ENCODE measurements at places on chromosomes 1 and 21.
A peak's percentile ranks its signal among the peaks of the same experiment; 100 is the strongest.

DNA sequence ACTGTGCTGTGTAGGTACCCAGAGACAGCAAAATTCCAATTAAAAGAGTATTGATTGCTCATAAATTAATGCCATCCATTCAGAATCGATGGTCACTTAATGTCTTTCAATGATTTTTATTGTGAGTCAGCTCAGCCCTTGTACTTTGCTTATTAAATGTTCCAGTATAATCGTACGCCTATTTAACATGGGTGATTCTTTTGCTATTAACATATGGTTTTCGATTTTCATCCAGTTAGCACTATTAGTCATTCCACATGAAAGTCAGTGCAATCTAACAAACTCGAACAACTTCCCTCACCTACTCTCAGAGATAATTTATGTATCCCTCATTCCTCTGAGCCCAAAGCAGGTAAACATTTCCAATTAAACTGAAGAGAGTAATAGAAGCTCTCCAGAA lies 109.6 kb upstream of the APP start:
- no peak for DNase-seq

GRCh38 chr1:62295921-62296491 lies 23.2 kb downstream of the KANK4 start:
- peak; percentile 73 for DNase-seq

DNA sequence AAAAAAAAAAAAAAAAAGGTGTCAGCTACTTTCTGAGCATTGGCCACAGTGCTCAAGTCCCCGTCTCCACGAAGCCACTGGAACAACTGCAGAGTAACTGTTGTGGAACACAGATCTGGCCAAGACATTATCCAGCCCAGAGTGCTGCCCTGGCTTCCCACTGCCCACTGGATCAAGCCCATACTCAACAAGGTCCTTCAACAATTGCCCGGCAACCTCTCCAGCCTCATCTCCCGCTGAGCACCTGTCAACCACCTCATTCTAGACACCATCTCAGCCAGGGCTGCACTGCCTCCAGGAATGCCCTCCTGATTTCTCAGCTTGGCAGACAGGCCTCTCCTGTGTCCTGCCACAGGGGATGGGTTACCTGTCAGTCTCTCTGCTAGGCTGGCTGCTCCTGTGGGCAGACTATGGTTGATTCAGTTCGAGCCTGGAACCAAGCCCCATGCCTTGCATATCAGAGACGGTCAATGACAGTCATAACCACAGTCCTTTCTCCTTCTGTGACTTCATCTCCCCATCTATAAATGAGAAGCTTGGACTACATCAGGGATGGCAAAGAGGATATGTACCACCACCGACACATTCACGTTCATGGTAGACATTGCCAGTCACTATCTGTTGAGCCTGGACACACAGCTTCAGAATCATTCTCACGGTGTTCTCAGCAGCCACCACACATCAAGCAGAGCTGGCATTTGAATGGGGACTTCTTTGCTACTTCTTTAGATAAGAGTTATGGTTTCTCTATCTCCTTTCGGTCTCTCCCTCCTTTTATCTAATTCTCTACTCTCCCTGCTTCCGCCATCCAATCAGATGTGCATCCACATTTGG lies 76.9 kb downstream of the MRPL37 start:
- no peak for DNase-seq

DNA sequence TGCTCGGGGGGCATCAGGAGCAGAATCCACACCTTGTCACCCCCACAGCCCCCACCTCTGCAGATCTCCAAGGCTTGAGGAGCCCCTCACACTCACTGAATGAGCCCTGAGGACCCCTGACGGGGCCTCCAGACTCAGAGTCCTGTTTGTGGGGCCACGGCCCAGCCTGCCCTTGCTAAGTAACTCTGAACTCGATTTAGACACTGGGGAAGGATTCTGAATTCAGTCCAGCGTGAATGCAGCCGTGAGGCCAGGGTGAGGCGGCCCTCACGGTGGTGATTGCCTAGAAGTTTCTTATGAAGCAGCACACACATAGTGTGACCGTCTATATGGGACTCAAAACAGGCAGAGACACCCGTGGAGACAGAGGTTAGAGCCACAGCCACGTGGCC lies 58.9 kb upstream of the ADARB1 start:
- no peak for DNase-seq

DNA sequence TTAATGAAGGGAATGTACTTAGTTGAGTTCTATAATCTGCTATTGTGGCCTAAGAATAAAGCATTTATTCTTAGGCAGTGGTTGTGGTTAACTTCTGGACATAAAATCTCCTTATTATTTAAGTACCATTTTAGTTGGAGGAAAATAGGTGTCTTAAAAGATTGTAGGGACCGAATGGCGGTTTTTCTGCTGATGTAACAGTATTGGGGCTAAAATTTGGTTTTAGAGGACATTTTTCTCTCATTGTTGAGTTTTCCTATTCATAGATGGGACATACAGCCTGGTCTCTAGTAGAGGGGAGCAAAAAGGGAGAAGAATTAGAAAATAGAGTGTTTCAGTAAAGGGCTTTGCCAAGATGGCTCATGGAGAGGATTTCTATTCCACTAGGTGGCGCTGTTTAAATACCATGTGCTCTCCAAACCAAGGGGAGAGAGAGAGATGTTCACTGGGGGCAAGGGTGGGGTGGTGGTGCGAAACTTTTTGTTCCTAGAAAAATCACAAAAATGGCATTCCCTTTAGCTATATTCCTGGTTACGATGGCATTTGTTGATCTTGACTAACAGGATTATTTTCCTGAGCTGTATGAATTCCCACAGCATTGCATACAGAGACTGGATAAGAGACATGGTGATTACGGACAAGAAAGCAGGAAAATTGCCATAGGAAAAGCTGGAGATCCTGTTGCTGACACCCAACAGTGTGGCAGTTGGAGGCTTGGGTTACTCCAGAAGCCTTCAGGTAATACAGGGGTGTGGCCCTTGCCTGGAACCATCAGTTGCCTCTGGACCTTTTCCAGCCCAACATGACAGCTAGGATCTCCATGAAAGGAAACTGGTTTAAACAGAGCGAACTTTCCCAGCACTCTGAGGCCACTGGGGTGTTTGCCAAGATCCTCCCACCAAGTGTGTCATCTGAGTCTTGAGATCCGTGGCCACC lies 18.2 kb upstream of the FCGR2A start:
- no peak for DNase-seq

- DNase-seq, result peak; percentile 62
These were observed 33.7 kb downstream of the PSEN2 start for GRCh38 chr1:226903819-226904716.

DNA sequence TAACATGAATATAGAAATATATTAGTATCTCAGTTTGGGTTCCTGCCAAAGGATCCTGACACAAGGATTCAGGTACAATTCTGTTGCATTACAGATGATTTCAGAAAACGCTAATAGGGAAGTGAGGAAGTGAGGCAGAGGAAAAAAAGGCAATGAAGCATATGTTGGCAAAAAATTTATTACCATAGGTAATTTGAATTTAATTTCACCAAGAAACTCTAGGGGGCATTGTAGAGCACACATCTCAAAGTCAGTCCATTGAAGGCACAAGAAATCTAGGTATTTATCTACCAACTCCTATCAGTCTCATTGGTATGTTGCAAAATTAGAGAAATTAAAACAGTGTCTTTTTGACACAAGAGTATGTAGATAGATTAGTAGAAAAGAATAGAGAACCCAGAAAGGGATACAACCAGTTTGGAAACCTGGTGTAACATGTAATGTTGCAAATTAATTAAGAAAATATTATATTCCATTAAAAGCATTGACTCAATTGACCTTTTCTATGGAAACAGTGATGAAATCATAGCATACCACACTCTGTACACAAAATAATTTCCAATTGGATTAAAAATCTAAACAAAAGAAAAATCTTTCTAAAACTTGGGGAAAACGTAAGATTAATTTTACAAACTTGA lies 104.9 kb upstream of the SNX7 start:
- DNase-seq, result no peak

DNA sequence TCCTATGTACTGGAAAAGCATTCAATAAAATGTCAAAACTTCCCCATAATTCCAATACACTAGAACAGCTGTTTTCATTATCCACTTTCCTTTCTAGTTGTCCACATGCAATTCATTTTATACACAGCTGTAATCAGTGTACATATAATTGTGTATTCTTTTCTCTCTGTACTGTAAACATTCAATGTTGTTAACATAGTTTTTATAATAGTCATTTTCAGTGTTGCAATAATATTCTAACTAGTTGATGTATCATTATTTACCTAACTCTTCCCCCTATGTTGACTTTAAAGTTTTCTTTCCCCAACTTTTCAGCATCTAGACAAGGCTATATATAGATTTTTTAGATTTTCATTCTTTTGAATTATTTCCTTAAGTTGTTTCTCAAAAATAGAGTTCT lies 44.4 kb downstream of the DIPK1A start:
- no peak for DNase-seq

DNA sequence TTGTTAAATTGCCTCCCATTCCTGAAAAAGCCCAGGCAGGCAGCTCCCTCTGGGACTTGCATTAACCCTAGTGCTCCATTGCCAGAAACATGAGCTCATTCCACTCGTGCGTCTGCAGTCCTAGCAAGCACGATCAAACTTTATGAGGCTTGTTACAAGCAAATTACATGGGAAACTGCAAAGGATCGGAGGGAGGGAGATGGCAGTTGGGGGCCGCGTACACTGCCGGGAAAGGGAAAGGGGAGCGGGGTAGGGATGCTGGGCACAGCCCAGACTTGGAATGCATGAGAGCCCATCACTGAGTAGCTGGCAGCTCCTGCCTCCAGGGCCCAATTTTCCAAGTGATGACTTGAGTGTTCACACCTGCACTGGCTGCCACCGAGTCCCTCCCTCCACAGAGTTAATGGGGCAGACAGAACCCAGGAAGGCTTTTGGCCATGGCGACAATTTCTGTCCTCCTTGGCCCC lies 169.9 kb downstream of the BRINP2 start:
- DNase-seq, result no peak

Measured in fibroblast of skin of left quadriceps (primary cell).